Motor neuron (in vitro differentiated cells): ENCODE measurements at places on chromosomes 3 and 15. TPM values are rescaled to one million over a fixed set of nuclear protein-coding genes. Genes with fewer than 3 reads are reported as not detected.

Gene CTDSPL2
- 15.5 and 21.1 TPM in 2 replicates for total RNA-seq

Gene TXNRD3
- total RNA-seq = 3.4 and 3.7 TPM in 2 replicates

Gene RIOX2
- total RNA-seq = 265 and 275 TPM in 2 replicates

Gene MORC1
- not detected in 2 replicates for total RNA-seq

Gene CHAC1
- total RNA-seq = 31.1 and 33.5 TPM in 2 replicates

Gene EHHADH
- total RNA-seq = 7.5 and 11.1 TPM in 2 replicates

Gene IQCF6
- total RNA-seq = not detected in 2 replicates

Gene THSD4
- 1.3 and 2.3 TPM in 2 replicates for total RNA-seq
